ENCODE measurements at places on chromosomes 4 and X.

DNA sequence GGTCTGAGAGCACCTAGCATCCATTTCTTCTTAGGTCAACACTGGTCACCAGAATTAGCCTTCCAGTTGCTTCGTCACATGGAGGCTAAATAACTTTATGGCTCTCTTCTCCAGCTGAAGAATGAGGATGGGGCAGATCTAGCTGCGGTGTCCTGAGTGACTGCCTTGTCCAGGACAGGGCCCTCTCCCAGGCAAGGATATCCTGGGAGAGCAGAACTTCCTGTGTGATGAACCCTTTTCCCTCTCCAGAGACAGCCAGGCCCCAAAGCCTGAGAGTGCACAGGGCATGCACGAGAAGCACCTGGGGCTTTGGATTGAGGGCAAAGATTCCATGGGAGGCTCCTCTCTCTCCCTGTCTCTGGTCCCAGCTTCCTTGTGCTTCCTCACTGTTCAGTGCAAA lies 108.2 kb upstream of the MAMLD1 start:
- DNase-seq, result no peak

DNA sequence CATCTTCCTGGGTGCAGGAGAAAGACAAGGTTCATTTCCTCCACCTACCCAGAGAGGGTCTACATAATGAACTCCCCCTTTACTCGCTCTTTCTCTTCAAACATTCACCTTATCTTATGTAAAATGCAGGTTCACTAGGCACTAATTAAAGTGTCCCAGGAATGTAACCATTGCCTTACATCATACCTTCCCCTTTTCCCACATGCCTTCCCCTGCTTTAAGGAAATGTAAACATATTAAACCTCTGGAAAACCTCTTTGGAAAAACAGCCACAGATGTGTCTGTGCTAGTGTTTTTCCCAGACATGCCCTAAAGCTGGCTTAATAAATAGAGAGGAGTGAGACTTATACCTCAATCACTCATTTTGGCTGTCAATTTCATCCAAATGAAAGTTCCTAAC lies 15.8 kb downstream of the TBC1D9 start:
- no peak for DNase-seq

GRCh38 chr4:185352741-185353140 lies 43.0 kb downstream of the LRP2BP start:
- no peak for DNase-seq

DNA sequence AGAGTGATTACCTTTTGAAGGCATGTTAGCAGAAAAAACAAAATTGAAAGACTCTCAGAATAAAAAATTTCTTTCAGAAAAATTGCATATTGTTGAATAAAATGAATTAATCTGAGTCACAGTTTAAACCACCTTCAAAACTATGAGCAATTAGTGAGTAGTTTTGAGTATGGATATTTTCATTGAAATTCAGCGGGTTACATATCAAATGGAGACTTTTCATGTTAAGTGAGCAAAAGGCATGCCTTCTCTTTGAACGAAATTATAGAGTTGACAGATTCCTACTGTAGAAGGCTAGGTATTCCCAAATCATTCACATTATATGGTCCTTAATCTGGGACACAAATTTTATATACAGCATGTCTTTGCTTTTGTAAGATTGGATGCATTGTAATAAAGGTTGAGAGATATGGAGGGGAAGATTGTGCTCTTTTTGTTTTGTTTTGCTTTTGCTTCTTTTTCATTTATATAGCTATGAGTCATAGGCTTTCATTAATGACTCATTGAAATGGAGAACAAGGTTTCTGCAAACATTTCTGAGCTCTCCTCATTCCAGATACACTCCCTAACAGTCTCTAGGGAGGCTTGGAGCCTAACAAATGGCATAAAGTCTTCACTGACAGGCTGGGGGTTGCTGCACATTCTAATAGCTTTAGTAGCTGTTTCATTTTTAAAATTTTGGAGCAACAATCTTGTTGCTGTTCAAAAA lies 21.6 kb downstream of the PCDH18 start:
- DNase-seq, result no peak

GRCh38 chr4:173524218-173525117 lies 5.6 kb downstream of the HAND2 start:
- no peak for DNase-seq

GRCh38 chrX:74248889-74249288 lies 55.1 kb upstream of the ZCCHC13 start:
- DNase-seq, result peak; percentile 57

- no peak for DNase-seq
Measured at GRCh38 chr4:99100876-99101275, 12.3 kb upstream of the ADH5 start.
